Activated naive CD4-positive, alpha-beta T cell treated with anti-CD3 and anti-CD28 coated beads for 36 hours (primary cell): ENCODE measurements at places on chromosomes 16 and 17. TPM values are rescaled to one million over a fixed set of nuclear protein-coding genes. Genes with fewer than 3 reads are reported as not detected.

- peak; percentile 59 for DNase-seq
Measured at GRCh38 chr16:15899538-15900100, 11.2 kb upstream of the CEP20 start.

DNA sequence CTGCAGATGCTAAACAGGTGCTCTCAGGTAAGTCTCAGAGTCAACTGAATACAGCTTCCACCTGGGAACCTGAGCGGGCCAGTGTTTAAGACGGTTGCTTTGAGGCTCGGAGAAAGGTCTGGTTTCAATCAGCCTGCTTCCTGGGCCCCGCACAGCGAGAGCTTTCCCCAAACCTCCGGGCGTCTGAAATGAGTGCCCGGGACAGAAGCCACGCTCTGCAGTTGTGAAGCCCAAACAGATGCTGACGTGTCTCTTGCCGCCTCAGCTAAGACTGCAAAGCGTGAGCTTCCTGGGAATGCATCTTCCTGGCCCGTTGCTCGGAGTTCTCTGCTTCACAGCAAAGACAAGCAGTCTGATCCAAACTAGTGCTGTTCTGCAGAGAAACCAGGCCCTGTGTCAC is 36.7 kb downstream of the PLXDC1 start:
- no peak for DNase-seq

The WDR81 gene
- 3.7 TPM for total RNA-seq

DNA sequence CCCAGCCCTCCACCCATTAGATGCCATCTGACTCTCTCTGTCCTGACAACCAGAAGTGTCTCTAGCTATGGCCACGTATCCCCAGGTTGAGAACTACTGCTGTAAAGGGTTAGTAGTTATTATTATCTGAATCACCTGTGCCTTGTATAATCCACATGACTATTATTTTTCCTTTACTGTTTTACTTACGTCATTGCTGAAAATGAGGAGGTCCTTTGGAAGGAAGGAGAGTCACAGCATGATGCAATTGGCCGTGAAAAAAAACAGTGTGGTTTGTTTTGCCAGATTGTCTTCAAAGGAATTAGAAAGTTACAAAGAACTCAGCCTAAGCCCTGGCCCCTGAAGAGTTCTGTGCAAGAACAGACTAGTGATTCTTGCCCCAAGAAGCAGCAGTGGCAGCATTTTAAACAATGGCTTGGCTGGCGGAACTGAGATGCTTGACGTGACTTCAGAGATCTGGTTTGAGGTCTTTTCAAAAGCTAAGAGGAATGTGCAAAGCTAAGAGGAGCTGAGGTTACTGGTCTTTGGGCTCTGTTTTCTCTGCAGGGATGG is 413.3 kb upstream of the EEF2KMT start:
- DNase-seq: no peak

DNA sequence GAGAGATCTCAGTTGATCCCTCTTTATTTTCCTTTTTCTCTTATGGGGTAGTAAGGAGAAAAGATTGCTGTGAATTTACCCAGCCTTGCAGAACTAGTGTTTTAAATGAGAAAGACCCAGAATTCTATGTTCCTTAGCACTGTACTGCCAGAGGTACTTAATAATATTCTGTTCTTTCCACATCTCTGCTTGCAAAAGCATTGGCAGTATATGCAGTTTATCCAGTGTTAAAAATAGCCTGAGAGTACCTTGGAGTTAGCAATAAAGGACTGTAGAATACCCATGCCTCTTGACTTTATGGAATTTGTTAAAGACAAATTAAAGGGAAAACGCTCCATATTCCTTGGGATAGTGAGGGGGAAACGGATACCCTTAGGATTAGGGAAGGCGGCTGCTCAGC is 11.9 kb downstream of the SLC7A6 start:
- DNase-seq: no peak

GRCh38 chr17:69762766-69763165 is 312.3 kb upstream of the KCNJ16 start:
- no peak for DNase-seq

GRCh38 chr17:38747463-38748148 is 530 bp downstream of the PCGF2 start:
- no peak for DNase-seq

DNA sequence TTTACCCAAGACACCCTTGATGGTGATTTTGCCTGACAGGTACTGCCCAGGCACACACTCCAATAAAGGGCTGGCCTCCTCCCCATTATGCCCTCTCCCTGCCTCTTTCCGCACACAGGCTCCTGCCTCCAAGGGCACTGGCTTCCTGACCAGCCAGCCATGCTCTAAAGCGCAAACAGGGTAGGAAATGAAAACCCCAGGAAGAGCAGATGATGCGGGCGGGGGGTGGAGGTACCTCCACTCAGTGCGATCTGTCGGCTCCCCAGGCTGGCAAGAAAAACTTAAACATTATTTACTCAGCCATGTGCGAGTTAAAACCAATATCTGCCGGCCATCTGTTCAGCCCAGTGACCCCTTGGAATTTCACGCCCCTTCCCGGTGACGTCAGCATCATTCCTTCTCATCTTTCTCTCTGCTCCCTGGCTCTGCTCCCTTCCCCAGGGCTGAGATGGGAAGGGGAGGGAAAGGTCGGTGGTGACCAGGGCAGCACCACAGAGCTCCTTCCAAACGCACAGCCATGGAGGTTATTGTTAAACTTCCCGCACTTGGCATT is 262.5 kb downstream of the CBLN1 start:
- DNase-seq: no peak

GRCh38 chr16:87196661-87197060 is 120.5 kb downstream of the C16orf95 start:
- DNase-seq: no peak

DNA sequence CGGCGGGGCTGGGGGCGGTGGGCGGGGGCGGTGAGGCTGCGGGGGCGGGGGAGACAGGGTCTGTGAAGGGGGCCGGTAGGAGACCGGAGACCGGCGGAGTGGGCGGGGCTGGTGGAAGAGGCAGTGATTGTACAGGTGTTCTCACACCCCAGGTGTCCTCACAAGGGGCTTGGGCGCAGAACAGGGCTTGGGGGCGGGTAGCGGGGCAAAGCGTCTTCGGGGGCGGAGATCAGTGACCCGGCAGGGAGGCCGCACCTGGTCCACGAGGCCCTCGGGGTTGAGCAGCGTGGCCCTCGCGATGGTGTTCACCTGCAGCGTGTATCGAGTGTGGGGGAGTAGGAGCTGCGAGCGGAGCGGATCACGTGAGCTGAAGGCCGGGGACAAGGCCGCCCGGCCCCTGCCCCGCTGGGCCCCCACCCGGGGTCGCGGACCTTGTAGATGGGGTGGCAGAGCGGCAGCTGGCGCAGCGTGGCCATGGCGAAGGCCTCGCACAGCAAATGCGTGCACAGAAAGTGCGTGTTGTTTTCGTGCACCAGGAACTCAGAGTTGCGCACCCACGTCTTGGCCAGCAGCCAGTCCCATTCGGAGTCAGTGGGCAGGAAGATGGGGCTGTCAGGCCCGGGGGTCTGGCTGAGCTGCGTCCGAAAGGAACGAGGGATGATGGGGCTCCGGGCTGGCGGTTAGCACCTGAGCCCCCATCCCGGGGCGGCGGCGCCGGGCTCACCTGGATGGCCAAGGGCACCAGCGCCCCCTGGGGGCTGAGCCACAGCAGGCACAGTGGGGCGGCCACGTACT is 8.5 kb downstream of the ALOXE3 start:
- DNase-seq: peak; percentile 81

The DNASE1 gene
- 13.5 TPM for total RNA-seq

DNA sequence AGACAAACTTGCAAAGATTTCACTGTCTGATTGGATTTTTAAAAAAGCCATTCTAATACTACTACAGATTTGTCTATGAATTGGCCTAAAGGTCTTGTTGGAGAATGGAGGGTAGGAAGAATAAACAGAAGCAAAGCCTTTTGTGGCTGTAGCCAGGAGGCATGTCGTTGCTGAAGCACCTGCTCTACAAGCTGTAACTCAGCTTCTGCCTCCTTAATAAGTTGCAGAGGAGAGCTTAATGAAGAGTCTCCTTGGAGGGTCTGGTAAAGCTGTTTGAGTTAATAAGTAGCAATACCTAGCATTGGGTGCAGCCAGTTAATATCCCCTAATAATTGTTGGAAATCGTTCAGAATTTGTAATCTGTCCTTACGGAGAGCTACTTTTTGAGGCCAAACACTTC is 10.0 kb upstream of the ZNF689 start:
- no peak for DNase-seq

DNA sequence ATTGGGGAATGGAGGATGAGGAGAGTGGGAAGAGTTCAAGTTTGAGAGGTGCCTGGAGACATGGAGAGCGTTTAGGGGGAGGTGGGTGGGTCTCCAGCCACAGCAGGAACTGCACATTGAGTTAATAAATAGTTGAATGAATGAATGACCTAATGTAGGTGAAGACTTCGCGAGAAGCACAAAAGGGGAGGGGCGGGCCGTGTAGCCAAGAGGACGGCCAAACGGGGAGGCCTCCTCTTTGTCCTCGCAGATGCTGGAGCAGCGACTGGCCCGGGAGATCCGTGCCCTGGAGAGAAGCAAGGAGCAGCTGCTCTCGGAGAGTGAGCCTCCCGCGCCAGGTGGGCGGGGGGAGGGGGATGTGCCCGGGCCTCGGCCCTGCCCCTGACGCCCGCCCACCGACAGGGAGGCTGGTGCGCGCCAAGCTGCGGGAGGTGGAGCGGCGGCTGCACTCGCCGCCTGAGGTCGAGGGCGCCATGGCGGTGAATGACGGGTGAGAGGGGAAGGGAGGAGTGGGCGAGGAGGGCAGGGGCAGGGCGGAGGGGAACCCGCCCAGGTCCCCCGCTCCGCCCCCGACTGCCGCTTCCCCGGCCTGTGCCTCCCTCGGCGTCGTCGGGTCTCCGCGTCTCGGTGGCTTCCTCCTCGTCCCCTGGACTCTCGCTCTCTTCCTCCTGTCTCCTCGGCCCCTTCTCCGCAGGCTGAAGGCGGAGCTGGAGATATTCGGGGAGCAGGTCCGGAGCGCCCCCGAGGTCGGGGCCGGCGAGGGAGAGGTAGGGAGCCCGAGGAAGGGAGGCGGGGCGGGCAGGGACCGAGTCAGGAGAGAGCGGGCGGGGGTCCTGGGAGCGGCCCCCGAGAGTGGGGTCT is 12.9 kb downstream of the SYCE1L start:
- peak; percentile 81 for DNase-seq

DNA sequence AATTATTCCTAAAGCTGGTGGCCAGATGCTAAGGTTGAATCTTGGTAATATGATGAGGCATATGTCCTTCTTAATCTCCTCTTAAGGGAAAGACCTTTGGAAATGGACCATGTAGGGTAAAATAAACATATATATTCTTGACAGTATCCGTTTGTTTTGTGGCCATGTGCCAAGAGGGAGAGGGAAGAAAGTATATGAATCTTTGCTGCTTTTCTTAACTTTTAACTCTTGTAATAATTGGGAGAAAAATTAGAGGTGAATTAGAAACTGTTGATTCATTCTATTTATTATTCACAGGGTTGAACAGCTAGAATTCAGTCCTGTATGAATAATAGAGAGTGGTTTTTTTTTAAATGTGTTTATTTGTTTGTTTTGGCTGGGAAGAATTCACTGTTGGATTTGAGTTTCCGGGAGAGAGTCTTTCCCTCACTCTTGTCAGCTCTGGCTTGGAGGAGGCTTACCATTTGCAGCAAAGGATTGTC is 31.6 kb downstream of the AATF start:
- DNase-seq: no peak

GRCh38 chr16:49959552-49960277 is 65.3 kb upstream of the CNEP1R1 start:
- DNase-seq: no peak

The SEPTIN1 gene
- 134 TPM for total RNA-seq

- peak; percentile 69 for DNase-seq
Measured at GRCh38 chr16:56916571-56917403, 15.2 kb upstream of the HERPUD1 start.

The GJD3 gene
- total RNA-seq: not detected

DNA sequence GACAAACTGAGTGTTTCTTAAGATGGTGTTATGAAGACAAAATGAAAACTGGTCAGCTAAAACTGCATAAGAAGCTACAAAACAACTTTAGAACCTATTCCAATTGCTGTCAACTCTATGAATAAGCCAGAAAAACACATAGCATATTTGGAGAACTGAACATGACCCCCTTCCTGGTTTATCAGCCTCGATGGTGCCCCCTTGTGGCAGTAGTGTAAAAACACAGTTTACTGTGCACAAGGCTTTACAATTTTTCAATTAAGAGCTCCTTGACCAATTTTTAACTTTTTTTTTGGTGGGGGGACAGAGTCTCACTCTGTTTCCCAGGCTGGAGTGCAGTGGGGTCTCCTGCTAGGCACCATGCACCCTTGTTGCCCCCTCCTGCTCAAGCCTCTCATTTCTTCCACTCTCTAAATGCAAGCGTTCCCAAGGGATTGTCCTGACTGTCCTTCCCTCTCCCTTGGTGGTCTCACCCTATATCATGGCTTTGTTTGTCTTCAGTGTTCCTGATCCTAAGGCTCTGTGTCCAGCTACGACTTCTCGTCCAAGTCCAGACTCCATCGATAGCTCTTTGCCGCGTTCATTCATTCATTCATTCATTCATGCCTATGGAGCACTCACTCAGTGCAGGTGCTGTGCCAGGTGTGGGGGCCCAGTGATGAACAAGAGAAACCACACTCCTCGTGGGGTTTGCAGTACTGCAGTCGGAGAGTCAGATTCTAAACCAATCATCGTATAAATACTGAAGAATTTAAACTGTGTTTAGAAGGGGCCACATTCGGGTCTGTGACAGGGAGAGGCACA is 7.5 kb downstream of the EIF1 start:
- peak; percentile 90 for DNase-seq

DNA sequence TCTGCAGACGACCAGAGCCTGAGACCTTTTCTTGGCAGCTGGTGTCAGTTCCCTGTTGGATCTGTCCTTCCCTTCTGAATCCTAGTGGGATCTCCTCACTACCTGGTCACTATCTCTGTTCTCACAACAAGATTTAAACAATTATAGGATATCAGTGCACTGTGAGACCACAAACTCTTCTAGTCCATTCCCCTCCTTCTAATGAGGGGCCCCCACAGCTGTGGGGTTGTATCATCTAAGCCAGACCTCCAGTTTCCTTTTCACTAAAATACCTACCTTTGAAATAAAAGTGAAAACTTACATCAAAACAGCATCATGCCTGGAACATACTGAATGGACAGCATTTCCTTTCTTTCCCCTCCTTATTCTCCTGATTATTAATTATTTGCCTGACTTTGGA is 233.2 kb downstream of the PRKCA start:
- peak; percentile 19 for DNase-seq

The TMC8 gene
- total RNA-seq: 105 TPM

DNA sequence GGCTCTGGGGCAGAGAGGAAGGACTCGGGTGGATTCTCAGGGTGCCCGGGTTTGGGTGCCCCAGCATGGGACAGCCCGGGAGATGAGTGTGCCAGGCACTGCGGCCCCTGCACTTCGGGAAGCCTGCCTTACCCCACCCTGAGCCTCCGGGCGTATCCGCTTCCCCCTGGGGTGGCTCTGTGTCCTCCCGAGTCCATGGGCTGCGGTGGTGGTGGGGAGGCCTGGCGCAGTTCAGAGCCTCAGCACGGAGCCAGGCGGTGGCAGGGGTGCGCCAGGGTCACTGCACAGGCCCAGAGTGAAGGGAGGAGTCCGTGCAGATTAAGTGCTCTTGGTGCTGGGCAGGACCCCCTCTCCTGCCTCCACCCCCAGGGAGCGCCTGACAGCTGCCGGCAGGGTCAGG is 20.7 kb downstream of the MYBBP1A start:
- no peak for DNase-seq

The BCO1 gene
- total RNA-seq: not detected

GRCh38 chr17:38452719-38453118 is 24.5 kb downstream of the ARHGAP23 start:
- no peak for DNase-seq

- peak; percentile 12 for DNase-seq
Measured at GRCh38 chr16:23174622-23175021, 7.9 kb upstream of the SCNN1G start.

The GINS3 gene
- 19.2 TPM for total RNA-seq
